Mucosa of gallbladder (tissue), 1 donor: ENCODE measurements at places on chromosomes 3 and 15. TPM values are rescaled to one million over a fixed set of nuclear protein-coding genes. Genes with fewer than 3 reads are reported as not detected.

DNA sequence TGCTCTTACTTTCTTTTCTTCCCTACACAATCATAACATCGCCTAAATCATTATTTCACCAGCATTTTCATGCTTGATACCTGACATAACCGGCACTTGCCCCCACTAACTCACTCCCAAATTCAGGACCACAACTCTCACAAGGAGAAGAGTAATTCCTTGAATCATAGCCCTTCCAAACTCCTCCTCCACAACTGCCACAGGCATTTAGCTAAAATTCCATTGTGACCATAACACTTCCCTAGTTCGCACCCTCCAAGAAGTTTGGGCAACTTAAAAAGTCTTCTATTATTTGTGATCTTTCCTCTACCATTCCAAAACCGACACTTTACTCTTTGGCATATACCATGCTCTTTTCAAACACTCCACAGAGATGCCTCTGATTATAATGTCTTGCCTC is 59.4 kb upstream of the XRN1 start:
- no peak for DNase-seq

GRCh38 chr15:57554812-57555179 is 36.9 kb upstream of the MYZAP start:
- DNase-seq, result no peak

Gene CCDC54
- not detected for total RNA-seq

DNA sequence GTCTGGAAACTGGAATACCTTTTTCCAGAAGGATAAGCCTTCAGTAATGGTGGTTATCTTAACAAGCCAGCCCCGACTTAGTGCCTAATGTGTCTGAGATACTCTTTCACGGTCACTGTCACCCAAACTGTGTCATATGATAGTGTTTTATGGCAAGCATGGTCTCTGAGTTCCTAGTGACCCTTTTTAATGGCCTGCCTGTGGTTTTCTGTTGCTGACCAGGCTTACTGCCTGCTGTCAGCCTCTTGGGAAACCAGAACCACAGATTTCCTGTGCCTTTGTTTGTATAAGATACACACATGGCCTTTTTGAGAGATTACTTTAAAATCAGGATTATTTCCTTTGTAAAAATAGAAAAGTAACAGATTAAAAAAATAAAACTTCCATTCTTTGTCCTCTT is 22.4 kb downstream of the HPS3 start:
- no peak for DNase-seq

- no peak for DNase-seq
Observed at GRCh38 chr15:99671926-99672635, 61.2 kb downstream of the LYSMD4 start.

DNA sequence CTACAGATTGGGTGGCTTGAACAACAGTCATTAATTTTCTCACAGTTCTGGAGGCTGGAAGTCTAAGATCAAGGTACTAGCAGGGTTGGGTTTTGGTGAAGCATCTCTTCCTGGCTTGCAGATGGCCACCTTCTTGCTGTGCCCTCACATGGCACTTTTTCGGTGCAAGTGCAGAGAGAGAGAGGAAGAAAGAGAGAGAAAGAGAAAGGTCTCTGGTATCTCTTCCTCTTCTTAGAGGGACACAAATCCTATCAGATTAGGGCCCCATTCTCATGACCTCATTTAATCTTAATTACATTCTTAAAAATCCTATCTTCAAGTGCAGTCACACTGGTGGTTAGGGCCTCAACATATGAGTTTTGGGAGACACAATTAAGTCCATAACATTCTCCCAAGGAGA is 167.1 kb downstream of the NFKBIZ start:
- no peak for DNase-seq

GRCh38 chr15:63059573-63060216 is 17.1 kb downstream of the TPM1 start:
- DNase-seq, result no peak

- DNase-seq, result no peak
Observed at GRCh38 chr15:62067448-62068044, 769 bp downstream of the C2CD4A start.

Gene CDC25A
- total RNA-seq, result 0.66 TPM

Gene STRC
- 1.6 TPM for total RNA-seq

- no peak for DNase-seq
Observed at GRCh38 chr3:25495726-25496253, 67.7 kb downstream of the RARB start.

GRCh38 chr15:40412095-40412759 is 6.6 kb downstream of the IVD start:
- DNase-seq, result peak; percentile 83

Gene BFSP2
- not detected for total RNA-seq

Gene DNAH12
- 0.52 TPM for total RNA-seq

Gene ZIC4
- total RNA-seq, result 0.20 TPM

DNA sequence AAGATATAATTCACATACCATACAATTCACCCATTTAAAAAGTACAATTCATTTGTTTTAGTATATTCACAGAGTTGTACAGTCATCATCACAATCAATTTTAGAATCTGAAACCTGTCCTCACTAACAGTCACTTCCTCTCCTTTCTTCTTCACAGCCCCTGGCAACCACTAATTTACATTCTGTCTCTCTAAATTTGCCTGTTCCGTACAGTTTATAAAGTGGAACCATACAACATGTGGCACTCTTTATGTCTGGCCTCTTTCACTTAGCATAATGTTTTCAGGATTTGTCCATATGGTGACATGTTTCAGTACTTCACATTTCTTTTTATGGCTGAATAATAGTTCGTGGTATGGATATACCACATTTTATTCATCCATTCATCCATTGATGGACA is 22.7 kb downstream of the ERICH6 start:
- DNase-seq, result no peak

Gene PLIN1
- total RNA-seq, result 0.89 TPM

- no peak for DNase-seq
Observed at GRCh38 chr3:179713643-179714090, 60.8 kb downstream of the USP13 start.

DNA sequence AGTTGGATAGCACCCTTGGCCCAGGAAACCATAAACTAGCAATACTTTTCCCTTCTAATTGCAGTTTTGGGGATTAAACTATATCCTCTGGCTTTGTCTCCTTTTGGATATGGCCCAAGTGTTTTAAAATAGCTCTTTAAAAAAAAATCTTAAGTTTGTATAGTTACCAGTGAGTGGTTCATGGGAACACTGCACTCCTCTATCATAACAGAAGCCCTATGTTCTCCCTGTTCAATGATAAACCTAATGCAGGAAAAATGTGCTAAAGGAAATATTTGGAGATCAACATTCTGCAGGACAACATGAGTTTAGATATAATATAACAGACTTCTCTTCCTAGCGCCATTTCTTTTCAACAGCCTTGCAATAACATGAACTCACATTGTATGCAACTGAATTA is 13.1 kb downstream of the MRPL47 start:
- DNase-seq, result no peak

Gene POC1A
- total RNA-seq, result 3.4 TPM

- no peak for DNase-seq
Observed at GRCh38 chr15:37806808-37807207, 127.6 kb upstream of the TMCO5A start.

GRCh38 chr3:124234852-124235252 is 242.9 kb upstream of the ROPN1 start:
- DNase-seq, result no peak

Gene XYLB
- total RNA-seq, result 5.8 TPM

Gene PRR20G
- not detected for total RNA-seq

Gene GPR149
- total RNA-seq, result not detected

- no peak for DNase-seq
Observed at GRCh38 chr15:96047255-96047931, 283.1 kb upstream of the NR2F2 start.

GRCh38 chr15:85112997-85113396 is 131.3 kb downstream of the PDE8A start:
- no peak for DNase-seq

Gene HTR3E
- total RNA-seq, result not detected

DNA sequence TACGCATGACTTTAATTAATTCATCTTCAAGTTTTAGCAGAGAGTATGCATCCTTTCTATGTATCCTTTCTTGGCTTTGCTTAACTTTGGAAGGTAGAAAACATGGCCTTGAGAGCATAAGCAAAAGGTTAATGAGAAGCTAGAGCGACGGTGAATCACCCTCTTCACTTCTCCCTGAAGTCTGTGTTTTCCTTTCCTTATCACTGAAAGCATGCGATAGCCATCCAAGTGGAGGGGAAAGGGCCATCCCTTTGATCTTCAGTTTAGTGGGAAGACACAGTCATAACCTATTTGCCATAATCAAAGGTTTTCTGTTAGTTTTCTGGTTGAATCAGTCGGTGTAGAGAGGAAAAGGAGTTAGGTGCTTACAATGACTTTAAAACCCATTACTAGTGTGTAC is 354.0 kb upstream of the ROBO2 start:
- peak; percentile 30 for DNase-seq

Gene GNAT1
- not detected for total RNA-seq

- DNase-seq, result no peak
Observed at GRCh38 chr15:65998486-65998885, 129.2 kb downstream of the RAB11A start.

- no peak for DNase-seq
Observed at GRCh38 chr15:86167841-86168240, 88.2 kb downstream of the AGBL1 start.

DNA sequence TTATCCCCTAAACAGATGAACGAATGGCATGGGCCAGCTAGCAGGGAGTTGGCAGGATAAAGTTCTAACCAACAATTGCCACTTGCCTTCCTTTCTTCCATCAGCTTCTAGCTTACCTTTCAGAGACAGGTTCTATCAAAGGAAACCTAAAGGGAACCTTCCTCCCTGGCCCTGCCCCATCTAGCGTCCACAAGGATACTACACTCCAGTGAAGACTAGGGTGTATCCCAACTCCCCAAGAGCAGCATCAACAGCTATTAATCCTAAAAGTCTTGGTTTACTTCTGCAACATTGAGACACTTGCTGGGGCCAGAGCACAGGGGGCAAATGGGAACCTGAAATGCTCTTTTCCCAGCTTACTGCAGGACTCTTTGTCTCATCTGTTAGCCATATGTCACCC is 37.0 kb upstream of the TMC3 start:
- no peak for DNase-seq

Gene CAMK2N2
- total RNA-seq, result 0.40 TPM

- DNase-seq, result no peak
Observed at GRCh38 chr15:98398056-98398455, 250.3 kb upstream of the IGF1R start.

- no peak for DNase-seq
Observed at GRCh38 chr15:42226648-42227047, 18.5 kb upstream of the VPS39 start.

DNA sequence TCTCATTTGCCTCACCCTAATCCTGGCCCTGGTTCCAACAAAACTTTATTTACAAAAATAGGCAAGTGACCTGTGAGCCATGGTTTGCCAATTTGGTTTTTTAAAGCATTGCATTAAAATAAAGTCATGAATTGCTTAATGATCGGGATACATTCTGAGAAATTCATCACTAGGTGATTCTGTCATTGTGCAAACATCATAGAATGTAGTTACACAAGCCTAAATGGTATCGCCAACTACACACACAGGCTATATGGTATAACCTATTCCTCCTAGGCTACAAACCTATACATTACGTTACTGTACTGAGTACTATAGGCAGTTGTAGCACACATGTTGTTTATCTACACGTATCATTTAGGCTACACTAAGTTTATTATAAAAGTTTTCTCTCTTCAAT is 45.9 kb upstream of the SSR3 start:
- DNase-seq, result no peak

Gene TERC
- 3.5 TPM for total RNA-seq

DNA sequence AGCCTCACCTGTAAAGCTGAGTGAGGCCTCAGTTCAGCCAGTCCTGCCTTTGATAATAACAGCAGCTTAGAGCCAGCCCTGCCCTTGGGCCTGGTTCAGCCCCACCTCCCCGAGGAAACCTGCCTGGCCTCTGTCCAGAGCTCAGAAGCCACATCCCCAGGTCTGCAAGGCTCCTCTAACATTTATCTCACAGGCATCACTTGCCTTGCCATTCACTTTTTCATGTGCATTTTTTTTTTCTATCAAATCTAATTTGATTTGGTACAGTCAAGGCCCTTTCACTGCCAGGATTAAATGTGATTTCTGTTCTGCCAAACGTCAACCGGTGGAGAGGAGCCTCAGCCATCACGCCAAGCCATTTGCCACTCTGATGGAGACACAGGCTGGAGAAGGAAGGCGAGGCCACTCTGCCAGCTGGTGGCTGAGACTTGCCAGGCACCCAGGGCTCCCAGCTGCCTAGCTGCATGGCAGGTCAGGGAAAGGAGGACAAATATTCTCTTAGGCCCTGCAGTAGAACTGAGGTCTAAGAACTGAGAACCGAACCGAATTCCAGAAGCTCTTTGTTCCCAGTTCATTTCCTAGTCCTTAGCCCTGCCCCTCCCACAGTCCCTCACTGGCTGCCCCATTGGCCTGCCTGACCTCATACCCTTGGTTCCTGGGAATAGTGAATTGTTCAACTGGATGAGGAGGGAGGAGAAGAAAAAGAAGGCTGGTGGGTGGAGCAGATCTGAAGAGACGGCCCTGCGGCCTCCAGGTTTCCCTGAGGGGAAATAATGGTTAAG is 76.4 kb downstream of the SPSB4 start:
- DNase-seq, result no peak

DNA sequence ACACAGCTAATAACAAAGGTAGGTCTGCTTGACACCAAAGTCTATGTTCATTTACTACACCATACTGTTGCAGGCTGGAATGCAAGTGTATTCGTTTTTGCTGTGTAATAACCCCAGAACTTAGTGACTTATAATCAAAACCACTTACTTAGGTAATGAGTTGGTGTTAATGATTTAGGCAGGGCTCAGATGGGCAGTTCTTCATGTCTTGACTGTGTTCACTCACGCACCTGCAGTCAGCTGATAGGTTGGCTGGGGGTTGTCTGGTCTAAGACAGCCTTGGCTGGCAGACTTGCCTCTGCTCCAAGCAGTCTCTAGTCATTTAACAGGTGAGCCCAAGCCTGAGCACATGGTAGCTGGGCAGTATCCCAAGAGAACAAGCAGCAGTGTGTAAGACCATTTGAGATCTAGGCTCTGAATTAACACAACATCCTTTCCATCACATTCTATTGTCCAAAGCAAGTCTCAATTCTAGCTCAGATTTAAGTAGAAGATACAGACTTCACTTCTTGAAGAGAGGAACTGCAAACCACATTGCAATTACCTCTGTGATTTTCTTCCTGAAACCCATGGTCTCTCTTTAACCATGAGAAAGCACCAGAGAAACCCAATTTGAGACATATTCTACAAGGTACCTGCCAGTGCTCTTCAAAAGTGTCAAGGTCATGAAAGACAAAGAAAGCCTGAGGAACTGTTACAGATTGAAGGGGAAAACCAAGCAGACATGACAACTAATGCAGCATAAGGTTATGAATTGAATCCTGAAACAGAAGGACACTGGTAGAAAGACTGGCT is 13.3 kb upstream of the DCLK3 start:
- no peak for DNase-seq

Gene IDH2
- total RNA-seq, result 73.2 TPM

GRCh38 chr15:101667881-101668280 is 15.7 kb upstream of the TM2D3 start:
- DNase-seq, result no peak

DNA sequence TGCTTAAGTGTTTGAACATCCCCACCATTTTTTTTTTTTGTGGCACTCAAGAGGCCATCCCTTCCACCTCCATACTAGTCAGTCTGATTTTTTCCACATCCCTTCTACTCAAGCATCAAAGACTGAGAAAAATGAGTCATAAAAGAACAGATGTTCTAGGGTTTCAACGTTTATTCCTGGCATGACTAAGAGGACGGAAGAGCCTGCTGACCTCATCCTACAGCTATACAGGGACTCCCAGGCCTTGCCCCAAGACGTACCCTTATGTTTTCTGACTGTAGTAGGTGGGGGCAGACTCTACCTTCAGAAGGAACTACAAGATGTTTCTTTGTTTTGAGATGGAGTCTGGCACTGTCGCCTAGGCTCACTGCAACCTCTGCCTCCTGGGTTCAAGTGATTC is 3.3 kb upstream of the ITPKA start:
- no peak for DNase-seq

Gene MFAP1
- total RNA-seq, result 25.6 TPM
